Left renal pelvis (tissue), 4 donors: ENCODE measurements at places on chromosomes 6 and 20. TPM values are rescaled to one million over a fixed set of nuclear protein-coding genes. Genes with fewer than 3 reads are reported as not detected.

GRCh38 chr20:47740121-47740861, 45.0 kb downstream of the SULF2 start:
- DNase-seq, result no peak

- DNase-seq, result no peak
Measured at GRCh38 chr6:24719125-24719971, at the start of gene C6orf62. C6orf62 (minus strand) TSS chr6:24719154; CDS start chr6:24718668, 486 bp downstream.

DNA sequence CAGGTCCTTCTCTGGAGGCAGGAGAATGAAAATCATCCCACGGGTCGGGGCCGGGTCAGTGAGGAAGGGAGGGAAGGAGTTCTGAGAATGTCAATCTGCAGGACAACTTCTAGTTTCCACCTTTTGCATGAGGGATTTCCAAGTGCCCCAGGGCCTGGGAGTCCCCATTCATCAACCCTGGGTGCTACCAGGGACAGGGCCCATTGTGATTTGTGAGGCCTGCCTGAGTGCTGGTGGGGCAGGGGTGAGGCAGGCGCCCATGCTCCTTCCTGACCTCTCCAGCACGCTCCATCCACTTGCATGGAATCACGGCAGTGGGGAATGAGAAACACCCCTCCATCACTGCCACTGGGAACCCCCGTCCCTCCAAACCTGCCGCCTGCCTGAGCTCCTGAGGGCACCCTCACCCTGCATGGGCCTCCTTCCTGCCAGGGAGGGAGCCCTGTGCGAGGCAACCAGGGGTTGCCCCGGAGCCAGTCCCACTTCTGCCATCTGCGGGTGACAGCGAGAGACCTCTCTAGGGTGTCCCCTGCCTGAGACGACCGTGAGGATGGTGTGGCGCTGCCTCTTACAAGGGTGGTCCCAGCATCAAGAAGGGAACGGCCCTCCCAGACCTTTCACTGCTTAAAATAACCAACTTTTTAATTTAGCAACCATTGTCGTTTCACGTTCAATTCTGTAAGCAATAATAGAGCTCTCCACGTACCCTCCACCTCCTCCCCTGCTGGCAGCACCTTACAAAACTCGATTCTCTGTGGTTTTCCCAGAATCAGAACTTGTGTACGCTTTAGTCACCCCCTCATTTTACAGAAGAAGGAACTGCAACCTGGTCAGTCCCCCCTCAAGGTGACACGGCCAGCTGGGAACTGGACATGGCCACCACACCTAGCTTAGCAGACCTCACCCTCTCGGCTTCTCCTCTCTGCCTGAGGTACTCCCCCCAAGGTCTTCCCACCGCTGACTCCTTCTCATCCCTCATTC, 28.6 kb downstream of the PMEPA1 start:
- no peak for DNase-seq

- DNase-seq, result no peak
Measured at GRCh38 chr20:57657535-57658446, 37.6 kb upstream of the ZBP1 start.

- DNase-seq, result no peak
Measured at GRCh38 chr6:168206186-168206585, 113.4 kb downstream of the DACT2 start.

- DNase-seq, result no peak
Measured at GRCh38 chr6:36314221-36315014, 22.3 kb downstream of the BNIP5 start.

- DNase-seq, result peak; percentile 14
Measured at GRCh38 chr6:92779746-92780145, 639.6 kb downstream of the EPHA7 start.

GRCh38 chr20:9476174-9476573, 38.2 kb upstream of the LAMP5 start:
- DNase-seq, result no peak

DNA sequence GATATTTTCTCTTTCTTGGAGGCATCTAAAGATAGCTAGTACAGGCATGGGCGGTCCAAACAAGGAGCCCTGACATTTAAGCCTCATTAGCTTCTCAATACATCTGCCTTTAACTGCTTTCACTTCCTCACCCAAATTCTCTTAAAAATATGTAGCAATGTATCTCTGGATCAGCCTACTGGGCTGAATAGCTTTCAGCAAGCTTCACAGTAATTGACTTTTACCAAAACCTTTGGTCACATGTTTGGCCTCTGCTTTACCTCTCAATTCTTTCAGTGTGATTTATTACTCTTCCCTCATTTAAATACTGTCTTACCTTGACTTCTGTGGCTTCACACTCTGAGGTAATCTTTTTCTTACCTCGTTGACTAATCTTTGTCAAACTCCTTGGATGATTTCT, 1618.1 kb downstream of the GRIK2 start:
- DNase-seq, result no peak

GRCh38 chr6:7484666-7485065, 56.8 kb upstream of the DSP start:
- DNase-seq, result no peak

DNA sequence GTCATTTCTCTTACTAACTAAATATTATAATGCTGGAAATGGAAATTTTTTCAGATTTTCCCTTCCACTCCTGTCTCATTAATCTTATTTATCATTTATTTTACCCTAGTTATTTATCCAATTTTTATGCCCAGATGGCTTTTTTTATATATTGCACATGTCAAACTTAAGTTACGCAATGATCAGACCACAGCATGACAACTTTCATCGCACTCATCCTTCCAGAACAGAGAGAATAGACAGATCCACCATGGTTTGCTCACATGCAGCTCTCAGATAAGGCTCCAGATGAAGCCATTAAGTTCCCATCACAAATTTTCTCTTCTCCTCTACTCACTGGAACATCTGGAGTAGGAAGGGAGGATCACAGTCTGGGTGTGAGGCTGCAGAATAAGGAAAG, 48.7 kb downstream of the MAP7 start:
- DNase-seq, result no peak

GRCh38 chr6:14559746-14560536, 442.4 kb downstream of the CD83 start:
- DNase-seq, result no peak

- DNase-seq, result no peak
Measured at GRCh38 chr6:109222848-109223247, 127.5 kb downstream of the CEP57L1 start.

DNA sequence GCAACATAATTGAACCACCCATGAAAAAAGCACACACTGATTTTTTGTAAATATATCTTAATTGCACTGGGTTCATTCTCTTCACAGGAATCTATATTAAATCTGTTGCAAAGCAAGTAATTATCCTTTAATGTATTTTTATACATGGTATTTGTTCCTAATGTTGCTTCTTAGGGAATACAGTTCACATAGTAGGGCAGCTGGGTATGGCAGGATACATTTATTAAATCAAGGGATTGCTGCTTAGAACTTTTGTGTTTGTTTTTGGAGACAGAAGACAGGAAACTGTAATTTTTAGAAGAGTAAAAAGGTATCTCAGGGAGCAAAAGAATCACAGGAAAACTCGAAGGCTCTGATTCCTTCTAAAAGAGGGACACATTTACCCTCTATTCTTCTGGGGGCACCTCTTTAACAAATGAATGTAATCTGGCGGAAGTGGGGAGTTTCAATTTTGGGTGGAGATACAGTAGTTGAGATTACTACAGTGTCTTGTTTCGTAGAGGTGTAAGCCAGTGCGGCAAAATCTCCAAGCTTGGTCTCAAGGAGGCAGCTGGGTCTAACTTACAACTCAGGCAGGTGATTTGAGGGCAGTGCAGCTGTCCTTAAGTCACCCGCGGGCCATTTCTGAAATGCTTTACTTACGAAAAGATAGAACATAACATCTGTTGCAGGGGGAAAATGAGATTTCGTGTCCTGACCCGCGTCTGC, 812 bp upstream of the SMIM13 start:
- no peak for DNase-seq

GRCh38 chr6:158053377-158054313, 72.0 kb downstream of the SYNJ2 start:
- no peak for DNase-seq

DNA sequence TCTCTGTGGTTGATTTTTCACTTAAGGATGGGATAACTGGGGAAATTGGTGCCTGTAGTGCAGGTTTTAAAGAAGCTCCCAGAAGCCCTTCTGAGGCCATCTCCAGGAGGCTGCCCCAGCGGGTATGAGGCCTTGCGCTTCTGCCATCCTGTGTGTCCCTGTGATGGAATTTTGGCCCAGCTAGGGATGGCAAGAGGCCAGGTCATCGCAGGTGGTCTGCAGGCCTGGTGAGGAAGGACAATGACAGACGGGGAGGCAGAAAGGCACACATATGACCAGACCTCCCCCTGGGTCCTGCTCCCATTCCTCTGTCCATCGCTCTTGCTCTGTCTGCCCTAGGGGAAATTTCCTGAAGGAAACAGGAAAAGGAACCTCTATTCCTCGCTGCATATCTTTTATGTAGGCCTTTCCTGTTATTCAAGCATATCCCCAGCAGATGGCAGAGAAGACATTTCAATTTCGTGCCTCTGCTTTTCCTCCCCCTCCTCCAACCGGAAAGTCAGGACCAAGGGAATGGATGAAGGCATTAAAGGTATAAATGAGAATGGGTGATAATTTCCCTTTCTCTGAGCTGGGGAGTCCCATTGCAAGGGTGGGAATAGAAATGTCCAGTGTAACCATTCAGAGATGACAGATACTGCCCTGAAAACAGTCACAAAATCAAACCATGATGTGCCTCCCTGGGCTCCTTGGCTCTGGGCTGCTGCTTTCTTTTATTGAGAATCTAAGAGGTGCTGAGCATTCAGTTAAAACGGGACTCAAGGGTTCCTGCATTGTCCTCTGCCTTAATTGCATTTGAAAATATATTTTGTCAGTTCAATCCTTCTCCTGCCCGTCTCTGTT, 17.6 kb upstream of the HLA-F start:
- DNase-seq, result no peak

GRCh38 chr6:56727097-56727850, 84.6 kb upstream of the DST start:
- no peak for DNase-seq

DNA sequence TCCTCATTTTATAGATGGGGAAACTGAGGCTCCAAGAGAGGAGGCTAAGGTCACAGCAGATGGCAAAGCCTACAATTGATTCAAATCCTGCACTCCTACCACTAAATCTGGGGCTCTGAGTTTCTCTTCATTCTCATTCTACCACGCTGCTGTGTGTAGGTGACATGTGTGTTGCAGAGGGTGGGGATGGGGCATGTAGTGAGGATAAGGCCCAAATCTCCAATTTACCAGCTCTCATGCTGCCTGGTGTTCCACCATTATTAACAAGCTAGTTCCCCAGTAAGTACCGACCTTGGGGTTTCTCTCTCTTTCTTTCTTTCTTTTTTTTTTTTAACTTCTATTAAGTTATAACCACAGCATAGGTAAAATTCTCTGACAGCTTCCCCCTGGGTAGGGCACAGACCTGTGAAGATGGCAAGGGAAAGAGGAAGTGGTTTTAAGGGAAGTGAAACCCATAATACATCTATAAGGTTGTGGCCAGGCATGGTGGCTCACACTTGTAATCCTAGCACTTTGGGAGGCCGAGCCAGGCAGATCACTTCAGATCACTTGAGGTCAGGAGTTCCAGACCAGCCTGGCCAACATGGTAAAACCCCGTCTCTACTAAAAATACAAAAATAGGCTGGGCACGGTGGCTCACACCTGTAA, 13.0 kb upstream of the MATN4 start:
- DNase-seq, result no peak

DNA sequence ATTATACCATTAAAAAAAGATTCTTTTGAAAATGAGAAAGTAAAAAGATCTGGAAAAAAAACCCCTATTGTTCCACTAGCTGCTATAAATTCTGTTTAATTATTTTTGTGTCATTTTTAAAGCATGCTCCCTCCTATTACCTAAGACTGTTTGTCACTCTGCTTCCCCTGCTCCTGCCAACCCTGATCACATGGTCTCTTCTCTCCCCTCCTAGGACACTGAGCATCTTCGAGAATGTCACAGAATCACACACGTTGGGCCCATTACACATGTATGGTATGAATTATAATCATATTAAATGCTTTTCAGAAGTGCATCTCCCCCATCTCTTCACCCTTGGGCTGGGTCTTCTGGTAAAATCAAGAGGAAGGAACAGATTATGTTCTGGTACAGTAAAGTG, 6.2 kb downstream of the SNAP91 start:
- no peak for DNase-seq

DNA sequence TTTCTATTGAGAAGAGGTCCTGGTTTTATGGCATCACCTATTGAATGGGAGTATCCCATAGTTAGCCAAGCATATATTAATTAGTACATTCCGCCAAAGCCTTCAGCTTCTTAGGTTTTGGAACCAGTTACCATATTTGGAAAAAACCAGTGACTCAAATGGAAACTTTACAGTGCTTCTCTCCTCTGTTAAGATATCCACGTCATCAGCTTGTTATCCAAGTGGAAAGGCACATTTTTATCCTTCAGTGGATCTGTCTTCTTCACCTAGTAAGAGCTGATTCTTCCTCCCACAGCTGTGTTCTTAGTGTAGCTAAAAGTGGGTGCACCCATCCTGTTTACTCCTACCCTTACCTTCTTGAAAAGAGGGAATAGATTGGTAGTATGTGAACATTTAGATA, 34.5 kb downstream of the TPD52L1 start:
- DNase-seq, result no peak

DNA sequence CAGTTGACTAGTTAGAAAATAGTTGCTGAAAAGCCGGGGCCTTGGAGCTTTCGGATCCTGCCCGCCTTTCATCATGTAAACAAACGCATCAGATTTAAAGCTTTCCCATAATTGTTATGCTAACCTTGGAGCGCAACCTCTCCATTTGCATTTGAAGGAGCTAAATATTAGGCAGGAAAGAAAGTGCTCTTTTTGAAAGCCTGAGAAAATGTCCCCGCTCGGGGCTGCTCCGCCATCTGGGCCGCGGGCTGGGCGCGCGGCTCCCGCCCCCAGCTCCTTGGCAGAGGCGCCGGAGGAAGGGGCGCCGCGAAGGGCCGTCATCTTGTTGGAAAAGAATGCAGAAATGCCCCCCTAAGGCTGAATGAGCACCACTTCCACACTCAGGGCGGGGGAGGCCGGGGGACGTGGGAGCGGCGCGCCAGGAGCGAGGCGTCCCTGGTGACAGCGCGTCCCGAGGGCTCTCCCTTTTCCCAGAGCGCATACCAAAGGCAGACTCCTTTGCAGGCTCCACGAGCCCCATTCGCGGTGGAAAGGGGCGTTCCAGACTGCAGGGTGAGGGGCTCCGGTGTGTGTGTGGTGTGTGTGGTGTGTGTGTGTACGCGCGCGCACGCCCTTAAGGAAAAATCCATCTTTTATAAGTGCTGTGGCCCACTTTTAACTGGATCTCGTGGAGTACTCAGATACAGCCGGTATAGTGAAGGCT, 145.6 kb upstream of the ID4 start:
- DNase-seq, result peak; percentile 39

DNA sequence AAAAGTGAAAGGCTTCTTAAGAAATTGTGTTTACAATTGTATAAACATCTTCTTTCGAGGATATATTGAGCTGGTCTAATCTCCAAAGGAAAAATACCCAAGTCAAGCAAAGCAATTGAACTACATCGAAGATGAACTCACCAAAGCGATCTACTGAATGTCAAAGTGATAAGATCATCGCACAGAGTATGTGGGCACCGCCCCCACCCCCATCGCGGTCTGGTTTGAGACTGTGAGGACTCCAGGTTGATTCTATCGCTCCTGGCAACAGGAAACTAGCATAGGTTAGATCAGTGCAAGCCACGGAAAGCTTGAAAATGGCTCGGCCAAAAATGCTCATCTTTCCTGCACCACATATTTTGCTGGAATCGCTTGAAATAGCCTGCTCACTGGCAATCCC, 133.2 kb upstream of the RPS6KA2 start:
- DNase-seq, result no peak

The SRMS gene
- not detected for polyA plus RNA-seq

The TRIM31 gene
- not detected for polyA plus RNA-seq

The RBM38 gene
- polyA plus RNA-seq, result 20.9 TPM

The PAK1IP1 gene
- 20.6 TPM for polyA plus RNA-seq

The GPSM3 gene
- 8.0 TPM for polyA plus RNA-seq

The STX16 gene
- polyA plus RNA-seq, result 81.7 TPM

The OPRM1 gene
- polyA plus RNA-seq, result not detected

The SLC22A2 gene
- polyA plus RNA-seq, result 8.6 TPM
